Osteoblast (primary cell): ENCODE measurements at places on chromosomes 3 and 15.
A peak's percentile ranks its signal among the peaks of the same experiment; 100 is the strongest.

DNA sequence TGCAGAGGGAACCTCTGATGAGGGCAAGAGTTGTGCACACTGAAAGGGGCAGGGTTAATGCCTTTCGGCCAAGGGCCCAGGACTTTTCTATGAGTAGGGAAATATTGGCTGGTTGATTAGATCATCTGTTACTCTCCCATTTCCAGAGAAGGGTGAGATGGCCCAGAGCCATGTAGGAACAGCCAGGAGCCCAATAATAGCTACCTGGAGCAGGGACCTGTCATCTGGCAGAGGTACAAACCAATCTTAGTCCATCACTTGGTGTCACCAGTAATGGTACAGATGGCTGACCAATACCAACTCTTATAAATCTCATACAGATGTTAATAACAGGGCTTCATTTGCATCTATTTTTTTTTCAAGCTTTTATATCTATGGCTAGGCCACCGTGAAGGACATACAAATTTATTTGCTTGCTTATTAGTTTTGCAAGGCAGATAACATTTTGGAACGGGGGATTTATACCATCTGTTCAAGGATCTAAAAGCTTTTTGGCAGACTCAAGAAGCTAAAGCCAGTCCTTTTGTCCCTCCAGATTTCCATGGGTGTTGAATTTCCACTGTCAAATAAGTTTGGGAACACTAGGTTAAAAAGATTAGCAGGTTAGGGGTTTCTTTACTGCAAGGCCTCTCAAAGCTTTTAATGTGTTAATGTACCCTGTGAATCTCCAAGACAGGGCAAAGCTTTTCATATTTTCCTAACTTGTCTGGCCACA lies 79.3 kb downstream of the TNIK start:
- DNase-seq: no peak
- no peak overlapping the region for H3K4me3 ChIP-seq
- H3K4me1 ChIP-seq: peaks cover 7% of the 10 kb centered on the region

DNA sequence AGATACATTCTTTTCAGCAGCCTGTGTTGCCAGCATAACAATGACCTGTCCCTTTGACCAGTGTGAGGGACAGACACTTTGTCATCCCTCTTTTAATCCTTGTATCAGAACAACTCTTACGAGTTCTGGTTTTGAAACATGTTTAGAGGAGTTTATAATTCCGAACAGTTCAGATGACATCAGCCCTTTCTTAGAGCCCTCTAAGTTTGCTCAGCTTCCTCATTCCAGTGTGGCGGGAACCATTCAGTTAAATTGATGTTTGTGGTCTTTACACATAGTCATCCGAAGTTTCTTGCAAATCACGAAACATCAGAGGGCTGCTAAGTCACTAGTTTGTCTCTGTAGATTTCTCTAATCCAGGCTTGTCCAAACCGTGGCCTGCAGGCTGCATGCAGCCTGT lies 102.5 kb downstream of the AKAP13 start:
- no peak for DNase-seq
- H3K27me3 ChIP-seq: no peaks in the 10 kb centered on the region
- H3K4me1 ChIP-seq: peaks cover 26% of the 10 kb centered on the region
- H3K4me3 ChIP-seq: no peak overlapping the region
- H3K27ac ChIP-seq: peak overlapping the region; percentile 72
- no peaks in the 10 kb centered on the region for H3K36me3 ChIP-seq

GRCh38 chr3:139836698-139837464 lies 98.1 kb upstream of the CLSTN2 start:
- H3K4me1 ChIP-seq: no peaks in the 10 kb centered on the region
- no peak overlapping the region for H3K27ac ChIP-seq
- no peaks in the 10 kb centered on the region for H3K36me3 ChIP-seq
- H3K4me3 ChIP-seq: no peak overlapping the region
- H3K27me3 ChIP-seq: no peaks in the 10 kb centered on the region

GRCh38 chr15:72801590-72802325 lies 18.2 kb upstream of the ADPGK start:
- peaks cover 6% of the 10 kb centered on the region for H3K4me1 ChIP-seq
- no peak overlapping the region for H3K4me3 ChIP-seq
- H3K27me3 ChIP-seq: peaks cover 4% of the 10 kb centered on the region
- no peaks in the 10 kb centered on the region for H3K36me3 ChIP-seq
- H3K27ac ChIP-seq: no peak overlapping the region

- no peaks in the 10 kb centered on the region for H3K27me3 ChIP-seq
- no peak overlapping the region for H3K4me3 ChIP-seq
- no peak for DNase-seq
- no peak overlapping the region for H3K27ac ChIP-seq
- H3K36me3 ChIP-seq: peaks cover 3% of the 10 kb centered on the region
- peaks cover 5% of the 10 kb centered on the region for H3K4me1 ChIP-seq
Observed at GRCh38 chr3:37852097-37852496, 9.6 kb upstream of the CTDSPL start.

- H3K27me3 ChIP-seq: peaks cover 30% of the 10 kb centered on the region
- no peak overlapping the region for H3K27ac ChIP-seq
- H3K4me1 ChIP-seq: no peaks in the 10 kb centered on the region
Observed at GRCh38 chr15:45391746-45392583, 13.6 kb upstream of the GATM start.

DNA sequence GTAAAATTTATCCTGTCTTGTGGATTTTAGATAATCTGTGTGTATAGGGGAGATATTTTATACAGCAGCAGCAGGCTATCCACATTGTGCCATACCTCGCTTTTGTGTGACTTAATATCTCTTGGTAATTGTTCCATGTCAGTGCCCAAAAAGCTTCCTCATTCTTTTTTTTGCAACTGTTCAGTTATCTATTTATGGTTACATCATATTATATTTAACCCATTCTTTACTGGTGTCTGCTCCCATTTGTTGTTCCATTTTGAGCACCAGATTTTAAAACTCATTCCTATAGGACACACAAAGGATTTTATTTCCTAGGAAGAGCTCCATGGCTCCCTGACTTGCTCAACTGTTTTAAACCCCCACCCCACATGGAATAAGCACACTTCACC lies 86.3 kb upstream of the RASGRP1 start:
- H3K4me1 ChIP-seq: no peaks in the 10 kb centered on the region
- H3K4me3 ChIP-seq: no peak overlapping the region
- peaks cover 50% of the 10 kb centered on the region for H3K27me3 ChIP-seq
- DNase-seq: no peak
- no peaks in the 10 kb centered on the region for H3K36me3 ChIP-seq

GRCh38 chr3:111210866-111211564 lies 139.4 kb downstream of the NECTIN3 start:
- no peak overlapping the region for H3K27ac ChIP-seq
- DNase-seq: peak; percentile 49
- no peaks in the 10 kb centered on the region for H3K27me3 ChIP-seq
